ENCODE measurements at places on chromosomes 5 and 9.

- DNase-seq = peak; percentile 2
Observed at GRCh38 chr9:114035221-114035844, 42.8 kb downstream of the AMBP start.

GRCh38 chr9:811106-811531 is 30.4 kb upstream of the DMRT1 start:
- no peak for DNase-seq

DNA sequence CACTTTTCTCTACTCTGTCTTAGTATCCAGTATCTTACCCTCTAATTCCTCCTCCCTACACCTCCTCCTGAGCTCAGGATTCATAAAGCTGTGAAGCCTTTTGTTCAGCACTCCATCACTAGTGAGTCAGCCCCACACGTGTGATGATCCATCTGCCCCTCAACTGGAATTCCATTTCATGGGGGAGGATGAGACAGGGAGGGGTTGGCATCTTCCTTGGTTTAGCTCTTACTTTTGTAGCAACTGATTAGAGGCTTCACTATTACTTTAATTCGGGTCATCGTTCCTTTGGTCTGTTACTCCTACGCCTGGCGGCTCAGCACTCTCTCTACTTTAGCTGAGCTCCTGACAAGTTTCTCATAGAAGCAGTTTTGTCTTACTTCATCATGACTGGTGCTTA is 11.8 kb downstream of the BTNL8 start:
- no peak for DNase-seq

- no peak for DNase-seq
Observed at GRCh38 chr9:130058887-130059286, 5.2 kb downstream of the GPR107 start.

GRCh38 chr5:65874241-65874640 is 52.1 kb upstream of the ERBIN start:
- no peak for DNase-seq

GRCh38 chr9:90240541-90240940 is 402.1 kb downstream of the DIRAS2 start:
- DNase-seq = no peak

DNA sequence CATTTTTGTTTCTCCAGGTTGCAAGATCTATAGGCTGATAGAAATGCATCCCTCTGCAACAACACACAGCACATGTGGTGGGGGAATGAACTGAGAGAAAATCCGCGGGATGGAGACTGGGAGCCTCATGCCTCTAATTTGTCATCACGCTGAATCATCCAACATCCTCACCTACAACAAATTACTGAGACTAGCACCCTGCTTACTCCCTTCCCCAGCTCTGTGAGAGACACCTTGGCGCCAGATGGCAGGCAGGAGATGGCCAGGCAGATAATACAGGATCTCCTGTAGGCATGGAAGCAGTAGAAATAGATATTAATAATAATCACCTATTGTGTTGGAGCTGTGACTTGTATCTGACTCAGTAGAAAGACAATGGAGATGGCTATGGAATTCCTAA is 276.9 kb downstream of the SEMA5A start:
- no peak for DNase-seq

DNA sequence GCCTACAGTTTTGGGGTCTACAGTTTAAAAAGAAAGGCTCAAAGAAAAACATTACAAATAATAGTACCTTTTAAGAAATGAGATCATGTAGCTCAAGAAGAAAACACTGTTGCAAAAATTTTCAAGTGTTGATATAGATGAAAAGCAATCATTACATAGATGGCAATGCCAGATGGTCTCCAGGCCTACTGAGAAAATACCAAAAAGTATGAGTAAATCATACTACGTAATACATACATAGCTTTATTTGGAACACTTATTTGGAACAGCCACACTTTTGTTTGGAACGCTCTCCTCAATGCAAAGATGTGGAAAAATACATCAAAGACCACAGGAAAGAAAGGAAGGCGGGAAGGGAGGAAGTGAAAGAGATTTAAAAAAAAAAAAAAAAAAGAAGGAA is 44.1 kb downstream of the MARCHF11 start:
- no peak for DNase-seq

DNA sequence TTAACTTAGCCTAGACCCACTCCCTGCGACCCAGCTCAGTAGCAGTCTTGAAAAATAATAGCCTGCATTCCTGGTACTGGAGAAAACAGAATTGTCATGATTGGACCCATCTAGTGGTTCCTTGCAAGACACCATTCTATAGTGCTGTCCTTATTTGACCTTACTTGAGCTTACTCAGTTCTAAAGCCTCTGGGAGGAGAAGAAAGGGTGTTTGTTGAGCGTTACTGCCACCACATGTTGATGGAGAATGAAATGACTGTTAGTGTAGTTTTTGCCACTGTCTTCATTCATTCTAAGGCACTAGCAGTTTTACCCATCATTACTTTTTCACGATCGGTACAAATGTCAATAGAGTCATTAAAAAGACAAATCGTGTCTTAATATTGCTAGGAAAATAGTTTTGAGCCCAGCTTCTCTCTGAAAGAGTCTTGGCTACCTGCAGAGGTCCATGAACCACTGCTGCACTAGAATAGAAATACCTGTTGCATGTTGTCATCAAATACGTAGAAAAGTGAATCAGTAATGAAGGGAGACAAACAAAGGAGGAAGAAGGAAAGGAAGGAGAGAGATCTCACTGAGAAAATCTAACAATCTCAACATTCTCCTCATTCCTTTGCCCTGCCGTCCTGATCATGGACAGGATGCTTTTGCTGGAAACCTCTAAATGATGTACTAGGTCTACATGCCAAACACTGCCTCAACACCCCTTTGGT is 96.0 kb downstream of the LIX1 start:
- no peak for DNase-seq

GRCh38 chr9:5845157-5845531 is 12.2 kb upstream of the ERMP1 start:
- DNase-seq = no peak

- peak; percentile 59 for DNase-seq
Observed at GRCh38 chr5:174327317-174327864, 281.9 kb downstream of the NSG2 start.

DNA sequence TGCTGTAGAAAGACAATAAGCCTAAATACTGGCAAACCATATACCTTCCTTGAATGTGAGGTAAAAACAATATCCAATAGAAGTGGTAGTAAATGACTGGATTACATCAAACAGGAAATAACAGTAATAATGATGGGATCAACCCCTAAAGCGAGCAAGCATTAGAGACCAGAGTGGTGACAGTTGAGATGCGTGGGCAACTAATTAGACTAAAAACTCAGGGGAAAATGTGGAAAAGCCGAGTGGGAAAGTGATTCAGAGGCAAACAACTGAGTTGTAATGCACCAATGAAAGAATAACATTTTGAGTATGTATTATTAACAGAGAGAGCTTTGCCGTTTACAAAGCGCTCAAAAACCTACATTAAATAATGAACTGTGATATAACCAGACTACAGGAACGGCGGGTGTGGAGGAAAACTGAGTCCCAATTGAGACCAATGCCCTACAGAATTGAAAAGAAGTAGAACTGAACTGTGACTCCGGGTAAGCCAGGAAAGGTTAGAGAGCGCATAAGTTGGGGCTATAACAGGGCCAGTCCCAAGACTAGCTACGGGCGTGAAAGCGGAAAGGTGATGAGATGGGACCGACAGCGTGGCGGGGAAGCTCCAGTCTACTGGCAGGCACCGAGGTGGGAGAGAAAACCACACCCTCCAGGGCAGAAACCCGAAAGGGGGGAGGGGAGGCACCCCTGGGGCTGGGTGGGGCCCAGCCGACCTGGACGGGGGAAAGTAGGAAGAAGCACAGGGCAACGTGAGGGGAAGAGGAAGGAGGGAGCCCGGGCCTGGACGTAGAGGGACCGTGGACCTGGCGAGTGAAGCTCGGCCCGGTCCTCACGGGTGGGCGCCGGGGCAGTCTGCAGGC is 592 bp downstream of the UBAP2 start:
- DNase-seq = peak; percentile 41

DNA sequence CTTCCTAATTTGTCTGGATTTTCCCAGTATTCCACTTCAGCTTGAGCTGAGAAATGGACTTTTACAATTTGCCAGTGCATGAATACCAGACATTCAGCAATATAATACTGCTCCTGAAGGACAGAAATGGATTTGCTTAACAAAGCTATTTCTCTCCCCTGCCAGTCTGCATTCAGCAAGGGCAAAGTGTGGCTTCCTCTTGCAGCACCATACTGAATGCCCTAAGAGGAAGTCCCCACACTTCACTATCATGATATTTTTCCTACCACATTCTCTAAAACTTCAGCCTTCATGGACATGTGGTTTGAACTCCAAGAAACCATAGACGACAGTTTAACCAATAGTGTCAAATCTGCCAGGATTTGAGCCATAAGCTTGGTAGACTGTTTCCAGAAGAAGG is 19.8 kb upstream of the TLE4 start:
- no peak for DNase-seq

DNA sequence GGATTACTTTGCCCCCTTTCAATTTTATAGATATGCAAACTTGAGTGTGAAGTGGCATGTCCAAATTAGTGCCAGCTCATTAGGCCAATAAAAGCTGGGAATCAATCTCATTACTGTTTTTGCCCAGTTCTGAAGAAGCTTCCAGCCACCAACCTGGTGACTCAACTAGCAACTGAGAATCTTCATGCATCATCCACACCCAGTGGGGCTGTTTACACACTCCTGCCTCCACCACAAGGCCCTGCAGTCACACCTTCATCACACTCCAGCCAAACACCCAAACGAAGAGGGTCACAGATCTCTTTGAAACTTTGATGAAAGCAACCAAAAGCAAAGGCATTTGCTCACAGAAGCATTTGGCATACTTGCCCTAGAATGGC is 41.3 kb upstream of the S1PR3 start:
- no peak for DNase-seq

GRCh38 chr9:135046739-135047350 is 40.6 kb upstream of the OLFM1 start:
- DNase-seq = no peak

DNA sequence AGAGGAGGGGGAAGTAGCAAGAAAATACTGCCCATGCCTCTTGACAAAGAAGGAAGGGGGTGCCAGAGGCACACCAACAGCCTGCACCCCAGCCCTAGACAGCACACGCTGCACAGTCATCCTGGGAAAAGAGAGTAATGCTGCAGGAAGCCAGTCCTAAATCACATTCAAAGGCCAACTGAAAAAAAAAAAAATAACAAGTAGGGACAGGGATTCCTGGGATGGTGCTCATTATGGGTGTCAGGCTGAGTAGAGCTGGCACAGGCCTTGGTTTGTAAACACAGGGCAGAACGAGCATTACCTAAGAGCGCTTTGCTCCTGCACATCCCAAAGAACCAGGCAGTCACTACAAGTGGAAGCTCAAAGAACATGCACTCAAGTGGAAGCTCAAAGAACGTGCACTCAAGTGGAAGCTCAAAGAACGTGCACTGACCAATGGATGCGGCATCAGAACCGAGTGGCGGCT is 7.8 kb downstream of the RAPGEF1 start:
- DNase-seq = no peak

DNA sequence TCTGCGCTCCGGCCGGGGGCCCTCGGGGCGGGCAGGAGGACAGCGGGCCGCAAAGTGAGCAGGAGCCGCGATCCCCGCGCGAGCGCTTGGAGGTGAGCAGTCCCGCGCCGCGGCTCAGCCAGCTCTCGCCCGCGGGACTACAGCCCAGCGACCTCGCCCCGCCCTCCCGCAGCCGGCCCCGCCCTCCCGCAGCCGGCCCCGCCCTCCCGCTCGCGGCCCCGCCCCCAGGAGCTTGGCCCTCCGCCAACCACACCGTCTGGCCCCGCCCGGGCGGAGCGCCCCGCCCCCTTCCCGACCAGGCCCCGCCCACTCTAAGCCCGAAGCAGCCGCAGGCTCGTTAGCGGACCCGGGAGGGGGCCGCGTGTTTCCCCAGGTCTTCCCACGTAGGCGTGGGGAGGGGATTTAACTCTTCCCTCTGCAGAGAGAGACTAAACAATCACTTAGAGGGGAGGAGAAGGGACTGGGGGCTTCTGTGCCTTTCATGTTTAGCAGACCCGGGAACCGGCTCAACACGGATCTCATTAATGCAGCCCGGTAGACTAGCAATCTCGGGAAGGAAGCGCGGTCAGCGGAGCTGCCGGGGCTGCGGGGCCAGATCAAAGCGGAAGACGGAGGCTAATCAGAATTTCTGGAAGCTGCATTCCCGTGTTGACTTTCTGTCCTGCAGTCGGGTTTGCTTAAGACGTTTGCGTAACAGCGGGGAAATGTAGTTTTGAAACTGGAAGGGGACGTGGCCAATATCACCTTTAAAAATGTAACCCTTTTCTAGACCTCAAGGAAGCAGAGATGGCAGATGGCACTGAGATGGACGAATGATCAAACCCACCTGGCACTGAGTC is at the start of gene MYO10:
MYO10 (minus strand) TSS at position 139 of the 839 bp plus-strand sequence. CDS start 480 bp downstream, outside the sequence.
- peak; percentile 88 for DNase-seq

GRCh38 chr9:17782430-17783149 is 203.7 kb downstream of the SH3GL2 start:
- DNase-seq = no peak

DNA sequence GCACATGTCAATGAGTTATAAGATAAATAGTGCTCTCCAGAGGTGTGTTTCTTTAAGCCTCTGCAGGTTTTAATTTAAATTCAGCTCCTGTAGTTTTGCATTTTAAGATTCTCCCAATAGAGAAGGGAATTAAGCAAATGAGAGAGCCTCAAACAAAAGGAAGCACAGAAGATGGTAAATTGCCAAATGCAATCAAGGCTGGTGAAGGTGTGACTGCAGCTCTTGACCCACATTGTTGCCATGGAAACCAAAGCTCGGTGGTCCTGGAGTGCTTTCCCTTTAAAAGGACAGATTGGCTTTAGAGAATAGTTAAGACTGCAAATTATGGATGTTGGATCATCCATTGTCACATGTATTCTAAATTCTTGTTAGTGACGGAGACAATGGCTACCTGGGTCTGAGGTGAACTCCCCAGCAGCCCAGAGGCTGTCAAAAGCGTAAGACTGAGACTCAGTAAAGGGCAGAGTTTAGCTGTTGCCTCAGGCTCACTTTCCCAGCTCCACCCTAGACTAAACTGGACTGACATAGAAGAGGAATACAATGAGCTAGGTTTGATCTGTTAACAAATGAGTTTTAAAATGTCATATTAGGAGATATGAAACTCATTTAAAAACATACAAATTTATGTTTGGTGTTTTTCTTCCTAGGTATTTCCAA is 12.3 kb downstream of the GAPT start:
- no peak for DNase-seq

GRCh38 chr9:2923766-2924379 is 80.0 kb upstream of the PUM3 start:
- no peak for DNase-seq

- DNase-seq = no peak
Observed at GRCh38 chr9:120868339-120868675, 8.7 kb downstream of the PHF19 start.

- peak; percentile 16 for DNase-seq
Observed at GRCh38 chr9:74570879-74571512, 73.9 kb downstream of the RORB start.

DNA sequence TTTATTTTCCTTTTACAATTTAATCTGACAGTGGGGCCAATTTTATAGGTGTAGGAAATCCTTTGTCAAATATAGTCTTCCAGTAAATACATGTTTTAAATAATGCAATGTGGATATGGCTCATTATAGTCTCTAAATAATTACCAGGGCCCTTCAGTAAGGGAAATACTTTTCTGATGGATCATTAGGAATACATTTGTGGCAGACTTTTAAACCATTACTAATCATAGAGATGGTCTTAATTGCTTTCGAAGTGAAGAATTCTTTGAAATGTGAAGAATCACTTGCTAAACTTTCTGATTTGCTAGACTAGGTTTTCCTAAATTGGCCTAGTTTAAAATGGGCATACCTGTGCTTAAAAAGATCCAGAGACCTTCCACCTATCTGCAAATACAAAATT is 105.6 kb upstream of the ELL2 start:
- no peak for DNase-seq

GRCh38 chr5:144712090-144712489 is 541.4 kb downstream of the KCTD16 start:
- DNase-seq = no peak

GRCh38 chr5:39919876-39920275 is 495.1 kb upstream of the DAB2 start:
- DNase-seq = no peak

Measured in body of pancreas (tissue), 4 donors.